ENCODE measurements at places on chromosomes 12 and 14.

DNA sequence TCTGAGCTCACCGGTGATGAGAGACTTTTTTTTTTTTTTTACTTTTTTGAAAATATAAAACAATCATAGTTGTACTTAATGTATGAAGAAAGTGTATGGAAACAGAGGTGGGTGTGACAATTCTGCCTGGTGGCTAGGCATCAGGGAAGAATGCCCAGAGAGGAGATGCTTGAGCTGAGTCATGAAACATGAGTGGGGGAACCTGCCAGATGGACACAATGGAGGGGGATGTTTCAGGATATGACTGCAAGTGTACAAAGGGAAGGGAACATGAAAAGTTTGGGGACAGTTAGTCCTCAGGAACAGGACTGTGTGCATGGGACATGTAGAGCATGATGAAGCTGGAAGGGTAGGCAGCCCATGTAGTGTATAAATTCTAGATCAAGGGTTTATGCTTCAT is 274.2 kb upstream of the E2F7 start:
- peak; percentile 37 for DNase-seq

DNA sequence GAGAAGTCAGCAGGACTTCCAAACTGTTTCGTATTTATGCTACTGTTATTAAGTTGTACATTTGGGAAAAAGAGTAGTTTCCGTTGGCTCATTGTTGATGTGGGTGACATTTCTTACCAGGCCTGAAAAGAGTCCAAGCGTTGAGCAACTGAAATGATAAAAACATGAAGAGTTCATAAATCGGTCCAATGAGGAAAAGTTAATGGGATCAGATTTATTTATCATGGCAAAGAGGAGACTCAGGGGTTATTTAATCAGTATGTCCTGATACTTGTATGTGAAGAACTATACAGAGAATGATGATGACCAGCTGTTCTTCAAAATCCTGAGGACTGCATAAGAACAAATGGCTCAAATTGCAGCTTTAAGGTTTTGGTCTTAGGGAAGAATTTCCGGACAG is 7.7 kb downstream of the VRK1 start:
- no peak for DNase-seq

DNA sequence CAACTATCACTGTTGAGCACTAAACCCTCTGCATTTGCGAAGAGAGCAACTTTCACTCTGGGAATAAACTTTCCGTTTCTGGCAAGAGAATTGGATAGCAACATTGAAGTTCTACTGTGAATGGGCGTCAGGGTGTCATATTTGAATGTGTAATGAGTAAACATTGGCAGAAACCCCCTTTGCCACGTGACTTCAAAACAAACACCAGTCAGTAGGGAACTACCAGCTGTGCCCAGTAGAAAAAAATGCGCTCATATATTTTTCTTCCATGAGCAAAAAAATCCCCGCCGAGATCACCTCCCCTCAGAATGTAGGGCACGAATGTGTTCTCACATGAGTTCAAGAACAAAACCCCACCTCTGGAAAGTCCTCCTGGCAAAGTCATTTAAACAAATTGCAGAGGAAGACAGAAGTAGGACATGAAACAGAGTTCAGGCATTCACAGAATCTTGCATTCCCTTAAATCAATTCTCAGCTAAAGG is 80.6 kb downstream of the BTG1 start:
- DNase-seq: no peak

DNA sequence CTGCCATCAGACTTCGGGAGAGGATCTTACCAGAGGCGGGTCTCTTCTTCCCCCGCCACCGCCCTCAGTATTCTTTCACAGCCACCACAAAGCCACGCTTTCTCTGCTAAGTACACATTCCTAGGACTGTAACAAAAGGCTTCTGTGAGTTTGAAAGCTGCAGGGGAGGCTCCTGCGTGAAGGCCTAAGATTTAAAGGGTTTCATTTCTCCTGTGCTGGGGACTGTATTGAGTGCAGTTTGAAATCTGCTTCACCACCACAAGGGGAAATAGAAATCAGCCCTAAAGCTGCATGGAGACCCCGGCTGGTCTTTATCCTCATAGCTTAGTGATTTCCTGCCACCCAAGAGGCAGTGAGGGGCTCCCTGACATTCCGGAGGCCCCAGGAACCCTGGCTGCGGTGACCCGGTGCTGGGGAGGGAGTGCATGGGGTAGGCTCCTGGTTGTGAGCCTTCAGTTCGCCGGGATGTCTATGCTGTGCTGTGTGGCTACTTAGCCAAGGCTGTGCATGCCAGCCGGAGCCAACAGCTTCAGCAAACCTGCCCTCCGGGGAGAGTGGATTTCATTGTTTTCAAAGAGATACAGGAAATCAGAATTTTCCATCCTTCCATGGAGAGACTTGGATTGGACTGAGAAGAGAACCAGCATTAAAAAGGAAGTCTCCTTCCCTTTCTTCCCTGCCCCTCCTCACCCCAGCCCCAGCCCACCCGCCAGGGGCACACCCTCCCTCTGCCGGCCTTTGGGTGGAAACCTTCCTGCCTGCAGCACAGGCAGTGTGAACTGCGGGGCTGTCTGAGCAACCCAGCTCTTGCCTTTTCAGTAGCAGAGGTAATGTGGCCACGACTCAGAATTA is 163.3 kb downstream of the ETV6 start:
- peak; percentile 31 for DNase-seq

GRCh38 chr12:57516617-57517153 is 3.6 kb downstream of the DDIT3 start:
- no peak for DNase-seq

GRCh38 chr12:110639336-110640141 is 25.6 kb downstream of the TCTN1 start:
- peak; percentile 81 for DNase-seq

Measured in EH (cell line).